ENCODE measurements at places on chromosomes 12 and 14. TPM values are rescaled to one million over a fixed set of nuclear protein-coding genes. Genes with fewer than 3 reads are reported as not detected.

Gene PELI2
- 8.5 TPM for polyA plus RNA-seq

Gene ENDOU
- polyA plus RNA-seq = 0.06 TPM

Gene BEST3
- not detected for polyA plus RNA-seq

Gene ACSM4
- polyA plus RNA-seq = not detected

Gene RNASE7
- polyA plus RNA-seq = not detected

Gene MYF5
- polyA plus RNA-seq = not detected

Gene ALX1
- not detected for polyA plus RNA-seq

Gene OR11H12
- not detected for polyA plus RNA-seq

Gene SLC2A13
- polyA plus RNA-seq = 2.8 TPM

Gene ARMH4
- polyA plus RNA-seq = 1.8 TPM

Gene LRRC43
- 0.71 TPM for polyA plus RNA-seq

Measured in BJ (cell line).